ENCODE measurements at places on chromosomes 4 and X.
A peak's percentile ranks its signal among the peaks of the same experiment; 100 is the strongest.

DNA sequence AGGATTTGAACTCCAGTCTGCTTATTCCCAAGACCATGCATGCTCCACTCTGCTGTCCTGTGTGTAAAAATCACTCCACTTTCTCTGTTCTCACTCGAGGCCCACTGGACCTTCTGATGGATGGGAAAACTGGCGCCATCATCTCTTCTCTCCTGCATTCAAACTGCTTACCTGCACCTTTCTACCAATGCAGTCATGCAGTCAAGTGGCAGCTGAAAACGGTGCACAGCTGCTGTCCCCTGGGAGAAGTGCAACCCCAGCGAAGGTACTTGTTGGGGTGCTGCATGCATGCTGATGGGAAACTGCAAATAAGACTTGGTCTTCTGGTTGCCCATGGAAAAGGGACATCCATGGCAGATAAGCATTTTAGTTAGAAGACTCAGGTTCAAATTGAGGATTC lies 147.1 kb downstream of the EVC2 start:
- DNase-seq = no peak

- DNase-seq = no peak
Measured at GRCh38 chr4:146834263-146835034, 111.2 kb downstream of the TTC29 start.

DNA sequence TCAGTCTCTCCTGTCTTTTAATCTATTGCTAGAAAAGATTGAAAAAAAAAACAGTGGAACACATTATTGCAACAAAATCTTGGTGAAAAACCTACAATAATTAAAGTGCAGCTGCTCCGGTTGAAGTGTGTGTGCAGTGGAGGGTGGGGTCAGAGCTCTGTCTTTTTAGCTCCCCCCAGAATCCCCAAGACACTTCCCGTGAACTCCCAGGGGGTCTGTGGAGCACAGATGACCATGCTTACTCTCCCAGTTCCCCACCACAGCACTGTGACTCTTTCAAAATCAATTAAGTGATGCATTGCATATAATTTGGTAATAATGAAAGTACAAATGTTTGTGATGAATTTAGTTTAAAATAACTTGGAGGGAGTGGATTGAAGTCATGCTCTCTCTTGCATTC lies 15.7 kb upstream of the SLC10A4 start:
- no peak for DNase-seq

- no peak for DNase-seq
Measured at GRCh38 chr4:169407217-169407845, 136.6 kb upstream of the SH3RF1 start.

DNA sequence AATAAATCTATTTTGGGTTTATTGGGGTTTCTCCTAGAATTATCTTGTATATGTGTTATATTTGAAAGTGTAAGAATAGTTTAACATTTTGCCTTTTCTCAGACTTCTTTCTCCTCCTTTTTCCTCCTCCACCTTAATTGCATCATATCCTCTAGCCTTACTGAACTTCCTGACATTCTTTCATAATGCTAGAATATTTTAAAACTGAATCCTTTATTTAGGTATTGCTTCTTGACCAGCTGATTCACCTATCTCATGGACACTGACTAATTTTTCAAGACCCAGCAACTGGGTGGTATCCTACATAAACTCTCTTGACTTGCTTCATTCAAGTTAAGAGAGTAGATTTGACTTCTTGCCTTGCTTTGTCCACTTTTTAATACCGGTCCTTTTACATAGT lies 1508.9 kb downstream of the STIM2 start:
- DNase-seq = no peak

GRCh38 chr4:48725414-48725813 lies 54.7 kb downstream of the FRYL start:
- DNase-seq = no peak

GRCh38 chrX:15235001-15235400 lies 34.9 kb downstream of the ASB9 start:
- no peak for DNase-seq

- DNase-seq = no peak
Measured at GRCh38 chr4:71130827-71131603, 137.6 kb downstream of the DCK start.

GRCh38 chr4:90990284-90990683 lies 863.1 kb downstream of the CCSER1 start:
- DNase-seq = no peak

- peak; percentile 82 for DNase-seq
Measured at GRCh38 chr4:169079942-169080827, 70.1 kb upstream of the CBR4 start.

DNA sequence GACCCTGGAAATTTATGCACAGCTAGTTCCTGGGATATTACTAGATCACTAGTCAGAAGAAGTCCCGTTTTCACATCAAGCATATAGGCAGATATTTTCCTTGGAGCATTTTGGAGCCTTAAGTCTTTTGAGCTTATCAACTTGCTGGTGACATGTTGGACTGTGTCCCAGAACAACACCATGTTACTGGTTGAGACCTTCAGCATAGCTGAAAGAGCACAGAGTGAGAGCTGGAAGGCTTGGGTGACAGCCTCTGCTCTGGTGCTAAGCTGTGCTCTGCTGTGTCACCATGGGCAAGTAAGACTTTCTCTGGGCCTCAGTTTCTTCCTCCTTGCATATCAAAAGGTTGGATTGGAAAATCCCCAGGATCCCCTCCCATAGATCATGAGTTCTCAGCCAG lies 116.6 kb upstream of the FRMPD4 start:
- DNase-seq = no peak

GRCh38 chr4:1207157-1207470 lies 34.7 kb upstream of the SPON2 start:
- no peak for DNase-seq

DNA sequence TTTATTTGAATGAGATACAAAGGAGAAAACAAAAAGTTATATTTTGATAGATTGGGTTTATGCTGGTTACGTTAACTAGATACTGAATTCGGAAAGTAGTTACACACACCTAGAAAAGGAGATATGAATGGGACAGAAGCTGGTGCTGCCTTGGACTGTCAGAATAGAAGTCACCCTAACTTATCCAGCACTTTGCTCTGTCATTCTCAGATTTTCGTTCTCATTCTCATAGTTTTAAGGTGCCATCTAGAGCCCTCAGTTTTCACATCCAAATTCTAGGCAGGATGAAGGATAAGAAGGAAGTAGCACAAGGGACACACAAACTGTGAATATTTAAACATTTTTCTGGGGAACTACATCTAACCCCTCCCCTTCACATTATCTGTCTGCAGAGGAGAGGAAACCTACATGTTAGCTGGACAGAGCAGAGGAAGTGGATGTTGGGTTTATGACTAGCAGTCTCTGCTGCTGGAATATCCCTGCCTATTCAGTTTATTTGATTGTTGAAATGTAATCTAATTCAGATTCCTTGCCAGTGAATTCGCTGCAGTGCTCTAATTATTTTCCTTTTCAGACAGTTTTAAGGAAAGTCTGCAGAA lies 521.9 kb downstream of the FAT4 start:
- no peak for DNase-seq

DNA sequence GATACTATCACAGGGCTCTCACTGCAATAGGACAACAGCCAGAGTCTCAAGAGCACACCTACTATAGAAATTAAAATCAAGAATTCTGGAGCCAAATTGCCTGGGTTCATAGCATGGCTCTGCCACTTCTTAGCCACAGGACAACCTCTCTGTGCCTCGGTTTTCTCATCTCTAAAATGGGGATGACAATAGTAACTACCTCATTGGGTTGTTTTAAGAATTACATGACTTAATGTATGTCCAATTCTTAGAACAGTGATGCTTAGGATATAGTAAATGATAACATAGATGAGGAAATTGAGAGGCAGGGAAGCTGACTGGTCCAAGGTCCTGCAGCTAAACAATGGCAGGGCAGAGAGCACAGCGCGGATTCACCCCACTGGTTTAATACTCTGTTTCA lies 11.0 kb upstream of the ODAPH start:
- no peak for DNase-seq

DNA sequence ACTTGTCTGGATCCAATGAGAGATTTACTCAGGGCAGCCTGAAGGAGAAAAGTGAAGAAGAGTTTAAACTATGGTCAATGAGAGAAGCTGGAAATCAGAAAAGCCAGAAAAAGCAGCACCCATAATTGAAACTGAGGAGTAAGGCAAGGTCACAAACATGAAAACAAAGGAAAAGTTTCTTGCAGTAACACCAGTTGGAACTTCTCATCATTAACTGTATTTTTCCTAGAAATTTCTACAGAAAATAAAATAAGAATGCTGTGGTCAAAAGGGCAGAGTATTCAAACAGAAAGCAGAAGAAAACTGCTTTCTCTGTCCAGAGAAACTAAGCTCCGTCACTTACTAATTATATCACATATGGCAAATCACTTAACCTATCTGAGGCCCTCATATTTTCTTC lies 102.2 kb downstream of the OR13H1 start:
- DNase-seq = no peak

GRCh38 chr4:100948911-100949310 lies 398.4 kb downstream of the PPP3CA start:
- no peak for DNase-seq

DNA sequence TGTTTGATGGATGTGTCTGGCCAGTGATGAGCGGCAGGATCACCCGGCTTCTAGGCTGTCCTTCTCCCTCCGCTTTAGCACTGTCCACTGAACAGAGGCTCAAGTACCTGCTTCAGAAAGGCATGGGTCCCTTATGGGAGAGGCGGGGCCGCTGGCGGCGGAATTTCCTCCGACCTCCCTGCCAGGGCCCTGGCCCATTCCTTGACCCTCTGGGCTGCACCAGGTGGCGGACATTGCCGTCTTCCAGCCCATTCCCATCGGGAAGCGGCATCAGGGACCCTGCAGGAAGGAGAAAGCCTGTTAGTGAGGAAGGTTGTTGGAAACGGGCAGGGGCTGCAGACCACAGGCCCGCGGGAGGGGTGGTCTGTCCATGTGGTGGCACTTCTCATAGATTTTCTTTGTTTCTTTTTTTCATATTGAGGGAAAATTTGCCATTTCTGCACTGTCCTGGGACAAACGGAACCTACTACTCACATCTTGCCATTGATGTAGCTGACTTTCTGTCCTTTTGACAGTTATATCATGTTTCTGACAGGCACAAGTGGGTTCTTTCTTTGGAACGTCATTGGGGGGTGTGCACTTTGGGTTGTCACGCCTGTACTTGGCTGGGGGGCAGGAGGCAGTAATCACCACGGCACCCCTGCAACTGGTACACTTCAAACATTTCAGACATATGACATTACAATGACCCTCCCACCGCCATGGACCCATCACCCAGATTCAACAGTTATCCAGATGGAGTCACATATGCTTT lies 6.1 kb downstream of the APLN start:
- DNase-seq = no peak

- DNase-seq = peak; percentile 65
Measured at GRCh38 chr4:24002330-24002966, 112.6 kb upstream of the PPARGC1A start.

DNA sequence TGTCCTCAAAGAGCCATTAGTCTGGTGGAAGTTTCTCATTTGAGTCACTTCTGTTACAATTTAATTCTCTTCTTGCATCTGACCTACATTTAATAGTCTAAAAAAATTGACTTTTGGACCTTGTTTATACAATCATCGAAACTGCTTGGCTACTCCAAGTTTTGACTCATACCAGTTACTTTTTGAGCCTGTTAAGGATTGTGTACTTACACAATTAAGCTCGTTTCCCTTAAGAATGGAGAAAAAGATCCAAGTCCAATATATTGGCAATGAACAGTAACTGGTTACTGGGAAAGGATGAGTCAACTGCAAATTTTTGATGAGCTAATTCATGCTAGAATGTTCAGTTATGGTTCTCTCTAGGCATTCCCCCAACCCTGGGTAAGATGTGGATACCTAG lies 58.2 kb downstream of the DCX start:
- peak; percentile 37 for DNase-seq

DNA sequence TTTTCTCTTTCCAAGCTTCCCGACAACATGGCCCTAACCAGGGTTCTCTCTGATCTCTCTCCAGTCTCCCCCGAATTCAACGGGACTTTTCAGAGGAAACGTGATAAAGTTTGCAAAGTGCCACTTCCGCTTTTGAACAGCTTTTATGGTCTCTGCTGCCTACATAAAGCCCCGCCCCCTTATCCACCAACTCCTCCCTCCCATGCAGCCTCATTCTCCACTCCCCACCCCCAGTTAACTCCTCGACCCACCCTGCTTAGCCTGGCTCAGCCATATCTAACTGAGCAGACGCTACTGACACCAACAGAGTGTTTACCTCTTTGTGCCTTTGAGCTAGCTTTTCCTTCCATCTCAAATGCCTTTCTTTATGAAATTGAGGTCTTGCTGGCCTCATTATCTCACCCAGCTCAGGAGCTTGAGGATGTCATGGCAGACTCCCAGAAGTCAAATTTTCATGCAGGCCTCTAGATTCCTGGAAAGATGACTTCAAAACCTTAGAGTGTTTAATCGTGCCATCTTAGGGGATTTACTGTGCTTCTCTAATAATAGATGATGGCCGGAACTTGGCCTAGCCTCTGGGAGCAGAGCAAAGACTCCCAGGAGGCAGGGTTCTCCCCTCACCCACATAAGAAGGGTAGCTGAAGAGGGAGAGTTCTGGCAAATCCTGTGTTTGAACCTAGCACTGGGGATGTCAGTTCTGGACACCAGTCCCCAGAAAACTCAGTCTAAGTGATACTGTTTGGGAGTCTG lies 606.0 kb downstream of the BCOR start:
- no peak for DNase-seq

GRCh38 chr4:110627977-110628662 lies 5.2 kb upstream of the PITX2 start:
- no peak for DNase-seq

GRCh38 chr4:95371476-95372224 lies 177.1 kb downstream of the UNC5C start:
- DNase-seq = no peak

DNA sequence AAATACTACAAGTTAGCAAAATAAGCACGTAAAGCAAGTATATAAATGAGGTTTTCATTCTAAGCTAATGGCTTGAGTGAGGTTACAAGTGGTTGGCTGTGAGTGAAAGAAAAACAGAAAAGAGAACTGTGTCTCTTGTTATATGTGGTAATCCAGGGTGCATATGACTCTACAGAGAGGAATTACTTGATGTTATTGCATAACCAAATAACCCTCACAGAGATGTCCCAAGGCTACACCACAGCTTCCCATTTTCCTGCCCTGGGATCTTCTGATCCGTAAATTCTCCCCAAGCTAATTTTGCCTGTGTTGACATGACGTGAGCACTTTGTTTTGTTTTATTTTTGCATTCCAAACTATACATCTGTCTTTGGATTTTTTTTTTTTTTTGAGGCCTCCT lies 470.0 kb upstream of the INTU start:
- no peak for DNase-seq

DNA sequence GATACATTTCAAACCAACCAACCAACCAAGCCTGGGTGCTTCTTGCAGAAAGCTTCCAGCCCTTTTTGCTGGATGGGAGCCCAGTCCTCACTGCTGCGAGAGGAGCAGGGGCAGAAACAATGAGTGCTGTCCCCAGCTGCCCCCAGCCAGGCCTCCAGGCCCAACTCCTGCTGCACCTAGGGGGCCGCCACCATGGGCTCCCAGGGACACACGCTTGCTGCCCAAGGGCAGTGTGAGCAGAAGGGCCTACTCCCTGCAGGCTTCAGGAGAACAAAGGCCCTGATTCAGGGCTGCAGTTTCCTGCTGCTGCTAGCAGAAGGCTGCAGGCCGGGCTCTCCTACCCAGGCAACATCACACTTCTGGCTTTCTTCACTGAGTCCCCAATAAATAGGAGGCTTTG lies 37.7 kb upstream of the ENPP6 start:
- DNase-seq = no peak

Measured in astrocyte of the cerebellum (primary cell).